ENCODE measurements at places on chromosomes 1 and 21.
A peak's percentile ranks its signal among the peaks of the same experiment; 100 is the strongest.

GRCh38 chr1:232844791-232845190 is 39.6 kb downstream of the MAP10 start:
- no peak for DNase-seq

DNA sequence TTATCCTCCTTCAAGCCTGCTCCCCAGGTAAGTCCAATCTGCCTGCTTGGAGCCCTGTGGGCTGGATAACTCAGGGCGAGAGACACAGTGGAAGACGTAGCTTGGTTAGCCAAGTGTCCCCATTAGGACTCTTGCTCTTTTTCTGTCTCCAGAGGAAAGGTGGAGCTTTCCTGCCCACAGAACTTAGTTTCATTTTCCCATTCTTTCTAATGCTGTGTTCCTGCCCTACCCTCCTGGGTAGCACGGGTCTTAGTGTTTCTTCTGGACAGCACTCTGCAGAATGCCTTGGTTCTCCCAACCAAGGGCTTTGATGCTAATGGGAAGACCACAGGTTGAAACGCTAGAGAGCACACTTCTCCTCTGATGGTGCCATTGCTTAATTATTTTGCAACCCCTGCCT is 92.5 kb upstream of the LRRC8D start:
- DNase-seq = no peak

GRCh38 chr1:96964761-96965160 is 243.2 kb downstream of the PTBP2 start:
- no peak for DNase-seq

- no peak for DNase-seq
Observed at GRCh38 chr1:222815440-222815765, 564 bp downstream of the DISP1 start.

DNA sequence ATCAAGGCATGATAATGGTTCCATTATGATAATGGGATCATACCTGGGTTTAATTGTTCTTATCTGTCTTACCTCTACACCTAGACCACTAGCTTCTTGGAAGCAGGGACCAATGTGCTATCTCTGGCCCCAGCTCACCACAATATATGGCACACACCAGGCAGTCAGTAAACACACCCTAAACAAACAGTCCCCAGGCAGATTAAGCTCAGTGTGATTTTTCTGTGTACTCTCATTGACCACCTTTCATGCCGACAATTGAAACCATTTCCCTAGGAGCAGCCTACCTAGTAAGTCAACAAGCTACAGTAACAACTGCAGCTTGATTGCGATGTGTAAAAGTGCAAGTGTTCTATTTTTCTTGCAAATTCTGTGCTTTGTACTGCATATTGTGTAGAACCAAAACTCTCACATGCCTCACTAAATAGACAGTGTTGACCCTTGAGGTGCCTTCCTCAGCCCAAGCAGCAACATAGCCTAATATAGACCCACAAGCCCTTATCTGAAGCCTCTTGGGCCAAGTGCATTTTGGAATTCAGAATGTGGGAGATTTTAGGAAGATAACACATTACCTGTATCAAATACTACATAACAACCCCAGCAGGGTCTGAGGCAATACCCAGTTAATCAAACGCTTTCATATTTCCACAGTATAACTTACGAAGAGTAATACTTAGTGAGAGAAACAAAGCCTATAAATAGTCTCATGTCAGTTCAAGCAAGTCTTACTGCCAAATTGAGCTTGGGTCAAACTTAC is 32.0 kb downstream of the INPP5B start:
- DNase-seq = no peak

GRCh38 chr21:24869862-24870261 is 737.4 kb downstream of the MRPL39 start:
- DNase-seq = no peak

DNA sequence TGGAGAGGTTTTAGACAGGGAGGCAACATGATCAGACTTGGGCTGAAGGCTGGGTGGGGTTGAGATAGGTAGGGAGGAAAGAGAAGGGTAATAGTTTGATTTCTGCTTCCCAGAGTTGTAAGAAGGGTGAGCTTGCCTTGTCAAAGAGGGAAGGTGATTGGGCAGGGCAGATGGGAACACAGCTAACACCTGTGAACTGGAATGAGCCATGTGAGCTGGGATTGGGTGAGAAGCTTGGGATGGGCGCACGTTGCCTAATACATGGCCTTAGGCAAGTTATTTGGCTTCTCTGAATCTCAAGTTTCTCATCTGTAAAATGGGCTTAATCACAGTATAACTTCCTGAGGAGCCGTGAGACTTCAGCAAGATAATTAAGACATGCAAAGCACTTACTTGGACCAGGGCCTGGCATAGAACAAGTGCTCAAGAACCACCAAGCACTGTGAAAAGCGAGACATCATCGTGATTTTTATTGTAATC is 33.8 kb upstream of the ID3 start:
- DNase-seq = no peak

DNA sequence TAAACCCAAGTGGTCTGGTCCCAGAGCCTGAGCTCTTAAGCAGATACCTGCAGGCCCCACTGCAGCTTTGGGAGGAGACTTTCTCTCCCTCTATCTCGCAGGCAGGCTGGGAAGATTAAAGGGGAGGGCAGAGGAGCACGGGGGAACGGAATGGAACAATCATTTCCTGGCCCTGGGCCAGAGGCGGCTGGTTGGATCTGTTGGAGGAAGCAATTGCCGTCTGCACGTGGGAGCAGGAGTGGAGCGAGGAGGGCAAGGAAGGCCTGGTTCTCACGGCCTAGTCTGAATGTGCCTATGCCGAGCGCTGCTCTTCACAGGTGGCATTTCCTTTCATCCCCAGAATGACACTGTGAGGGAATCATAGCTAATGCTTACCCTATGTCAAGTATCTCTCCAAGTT is 23.7 kb downstream of the NKAIN1 start:
- DNase-seq = no peak

DNA sequence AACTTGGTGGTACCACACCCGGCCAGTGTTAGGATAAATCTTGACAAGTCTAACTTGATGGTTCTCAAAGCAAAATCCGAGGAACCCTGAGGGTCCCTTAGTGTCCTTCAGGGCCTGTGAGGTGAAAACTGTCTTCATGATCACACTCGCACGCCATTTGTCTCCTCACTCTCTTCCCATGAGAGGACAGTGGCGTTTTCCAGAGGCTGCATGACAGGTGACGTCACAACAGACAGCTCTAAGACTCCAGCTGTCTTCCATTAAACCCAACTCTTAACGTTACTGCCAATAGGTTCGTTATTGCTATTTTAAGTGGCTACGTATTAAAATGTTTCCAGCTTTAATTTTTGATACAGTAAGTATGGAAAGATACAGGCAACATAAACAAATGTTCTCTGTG is 13.8 kb downstream of the CFAP74 start:
- DNase-seq = no peak

DNA sequence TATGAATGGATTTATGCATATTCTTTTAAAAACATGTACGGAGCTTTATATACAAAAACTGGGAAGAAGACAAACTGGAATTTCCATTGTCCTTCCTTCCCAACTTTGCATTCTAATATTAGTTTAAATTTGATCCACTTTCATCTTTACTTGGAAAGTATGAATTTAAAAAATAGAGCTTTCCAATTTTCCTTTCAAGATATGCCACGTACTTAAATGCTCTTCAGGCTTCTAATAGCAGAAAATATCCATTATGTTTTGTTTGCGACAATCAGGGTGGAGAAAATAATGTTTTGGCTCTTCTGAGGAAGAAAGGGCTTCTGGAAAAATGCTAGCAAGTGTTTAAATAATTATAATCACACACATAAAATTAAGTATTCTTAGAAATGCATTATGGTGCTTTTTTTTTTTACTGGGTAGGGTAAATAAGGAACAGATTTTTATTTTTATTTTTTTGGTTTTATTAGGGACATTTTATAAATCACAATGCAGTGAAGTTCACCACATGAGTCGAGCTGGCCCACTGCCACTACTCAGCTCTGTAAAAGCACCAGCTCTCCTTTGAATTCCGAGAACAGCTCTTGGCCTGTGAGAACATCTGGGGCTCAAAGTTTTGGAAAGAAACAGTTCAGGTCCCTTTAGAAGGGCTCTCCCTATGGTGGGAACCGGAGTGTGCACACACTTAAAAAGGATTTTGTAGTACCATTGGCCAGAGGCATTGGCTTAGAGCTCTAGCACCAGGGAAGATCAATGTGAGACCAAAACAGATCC is 287.4 kb upstream of the LYPLAL1 start:
- no peak for DNase-seq

DNA sequence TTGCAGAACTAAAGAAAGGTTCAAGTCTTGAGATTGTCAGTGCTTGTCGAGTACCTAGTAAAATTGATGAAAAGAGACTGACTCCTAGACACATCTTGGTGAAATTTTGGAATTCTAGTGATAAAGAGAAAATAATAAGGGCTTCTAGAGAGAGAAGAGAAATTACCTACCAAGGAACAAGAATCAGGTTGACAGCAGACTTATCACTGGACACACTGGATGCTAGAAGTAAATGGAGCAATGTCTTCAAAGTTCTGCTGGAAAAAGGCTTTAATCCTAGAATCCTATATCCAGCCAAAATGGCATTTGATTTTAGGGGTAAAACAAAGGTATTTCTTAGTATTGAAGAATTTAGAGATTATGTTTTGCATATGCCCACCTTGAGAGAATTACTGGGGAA is 16.3 kb downstream of the L1TD1 start:
- DNase-seq = no peak

- no peak for DNase-seq
Observed at GRCh38 chr1:211492511-211493132, 660 bp upstream of the RD3 start.

- DNase-seq = no peak
Observed at GRCh38 chr1:10561497-10561896, 86.7 kb downstream of the PEX14 start.

DNA sequence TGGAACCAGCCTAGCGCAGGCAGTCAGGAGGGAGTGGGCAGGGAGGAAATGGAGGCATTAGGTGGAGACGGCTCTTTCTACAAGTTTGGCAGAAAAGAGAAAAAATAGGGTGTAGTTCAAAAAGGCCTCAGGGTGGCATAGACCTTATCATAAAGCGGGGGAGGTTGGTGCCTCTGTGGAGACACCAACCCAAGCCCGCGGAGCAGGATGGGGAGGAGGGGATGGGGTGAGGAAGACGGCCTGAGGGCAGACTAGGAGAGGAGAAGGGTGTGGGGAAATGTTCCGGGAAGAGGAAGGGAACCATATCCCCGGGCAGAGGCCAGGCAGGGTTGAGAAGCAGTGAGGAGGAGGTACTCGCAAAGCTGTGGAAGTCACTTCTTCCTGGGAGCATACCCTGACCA is 17.4 kb upstream of the SHE start:
- DNase-seq = no peak

DNA sequence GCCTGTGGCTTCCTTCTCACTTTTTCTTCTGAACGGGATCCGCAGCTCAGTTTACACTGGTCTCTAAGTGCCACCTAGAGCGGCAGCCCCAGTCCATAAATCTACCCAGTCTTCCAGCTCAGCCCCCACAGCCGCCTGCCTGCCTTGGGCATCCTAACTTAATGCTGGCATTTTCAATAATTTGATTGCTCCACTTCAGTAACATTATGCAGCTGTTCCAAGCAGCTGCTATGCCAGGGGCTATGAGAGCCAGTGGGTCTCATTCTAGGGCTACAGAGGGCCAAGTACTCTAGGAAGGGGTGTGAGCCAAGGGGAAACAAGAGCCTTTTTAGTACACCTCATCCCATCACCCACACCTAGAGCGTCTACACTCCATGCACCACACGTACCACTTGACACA is 48.4 kb upstream of the COA6 start:
- DNase-seq = no peak

GRCh38 chr1:47711848-47712492 is 274.1 kb downstream of the FOXD2 start:
- DNase-seq = no peak

GRCh38 chr1:31715087-31715872 is 11.5 kb upstream of the COL16A1 start:
- peak; percentile 77 for DNase-seq

GRCh38 chr21:20551939-20552338 is 446.3 kb upstream of the NCAM2 start:
- DNase-seq = no peak

- DNase-seq = no peak
Observed at GRCh38 chr1:230066031-230066430, 1.0 kb upstream of the GALNT2 start.

GRCh38 chr1:177145106-177146070 is 19.1 kb downstream of the ASTN1 start:
- no peak for DNase-seq

GRCh38 chr1:32761936-32762335 is 55.2 kb downstream of the YARS1 start:
- DNase-seq = no peak

GRCh38 chr1:15431571-15431948 is 6.7 kb upstream of the CTRC start:
- DNase-seq = no peak

DNA sequence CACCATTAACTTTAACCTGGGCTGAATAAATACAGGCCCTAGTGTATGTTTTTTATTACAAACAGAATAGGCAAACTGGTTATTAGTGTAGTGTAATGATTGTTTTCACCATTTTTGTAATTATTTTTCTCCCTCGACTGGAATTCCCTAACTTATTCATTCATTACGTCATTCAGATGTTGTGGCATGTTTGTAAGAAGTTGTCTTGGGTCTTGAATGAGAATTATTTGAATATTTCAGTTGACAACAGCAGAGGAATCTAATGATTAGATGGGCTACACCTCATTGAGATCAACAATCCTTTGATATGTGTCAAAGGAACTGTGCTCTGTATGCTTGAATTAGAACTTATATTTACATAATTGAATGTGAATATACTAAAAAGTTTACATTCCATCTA is 12.8 kb downstream of the XCL1 start:
- DNase-seq = no peak

- DNase-seq = no peak
Observed at GRCh38 chr1:85074365-85074964, 26.2 kb upstream of the MCOLN3 start.
